Activated CD4-positive, alpha-beta T cell treated with anti-CD3 and anti-CD28 coated beads, Interleukin-2, amount 50 U/mL, for 16 hours (primary cell): ENCODE measurements at places on chromosomes 1 and 21.
A peak's percentile ranks its signal among the peaks of the same experiment; 100 is the strongest.

- DNase-seq: no peak
Observed at GRCh38 chr1:1955621-1956094, 36.6 kb upstream of the TMEM52 start.

- DNase-seq: no peak
Observed at GRCh38 chr1:44576456-44577150, 97.7 kb downstream of the TMEM53 start.

- no peak for DNase-seq
Observed at GRCh38 chr1:197557302-197557701, 218.0 kb downstream of the DENND1B start.

DNA sequence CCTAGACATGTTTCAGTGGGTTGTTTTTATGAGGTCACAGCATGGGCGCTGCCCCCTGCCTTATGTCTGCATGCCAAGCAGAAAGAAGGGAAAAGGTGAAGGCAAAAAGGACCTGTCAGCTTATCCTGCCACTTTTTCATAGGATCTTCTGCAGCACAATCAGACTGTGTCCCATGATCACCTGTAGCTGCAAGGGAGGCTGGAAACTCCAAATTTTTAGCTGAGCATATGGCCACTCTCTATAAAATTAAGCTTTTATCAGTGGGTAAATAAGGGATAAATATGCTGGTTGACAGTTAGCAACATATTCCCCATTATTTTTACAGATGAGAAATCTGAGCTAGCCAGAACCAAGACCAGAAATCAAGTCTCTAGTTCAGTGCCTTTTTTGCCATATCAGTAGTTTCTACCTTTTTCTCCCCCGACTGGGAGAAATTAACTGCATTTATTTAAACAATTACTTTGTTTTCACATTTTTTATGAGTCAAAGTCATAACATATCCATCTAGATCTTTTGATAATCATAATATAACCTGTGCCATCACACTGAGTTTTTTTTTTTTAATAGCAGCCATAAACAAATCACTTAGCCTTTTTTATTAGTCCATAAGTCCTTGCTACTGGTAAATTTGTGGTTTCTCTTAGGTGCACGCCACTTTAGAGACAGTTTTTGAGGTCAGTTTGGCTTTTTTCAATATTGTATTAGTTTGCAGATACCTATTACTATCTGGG lies 307.0 kb downstream of the NFIA start:
- no peak for DNase-seq

- DNase-seq: no peak
Observed at GRCh38 chr21:16264319-16264718, 534.5 kb downstream of the USP25 start.

DNA sequence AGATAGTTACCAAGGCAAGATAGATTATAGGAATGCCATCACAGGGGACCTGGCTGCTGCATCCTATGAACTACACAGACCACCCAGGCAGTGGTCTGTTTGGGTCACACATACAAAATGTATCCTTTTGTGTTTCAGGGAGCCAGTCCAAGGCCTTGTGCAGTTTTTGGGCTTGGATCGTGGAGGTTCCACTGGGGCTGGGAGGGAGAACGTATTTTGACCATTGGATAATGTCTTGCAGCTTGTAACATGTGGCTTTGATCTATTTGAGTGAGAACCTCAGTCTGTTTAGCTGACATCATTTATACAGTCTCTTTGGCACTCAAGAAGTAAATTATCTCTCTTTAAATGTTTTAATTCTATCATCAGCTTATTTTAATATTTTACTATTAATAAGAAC lies 147.3 kb downstream of the DUSP10 start:
- DNase-seq: no peak

DNA sequence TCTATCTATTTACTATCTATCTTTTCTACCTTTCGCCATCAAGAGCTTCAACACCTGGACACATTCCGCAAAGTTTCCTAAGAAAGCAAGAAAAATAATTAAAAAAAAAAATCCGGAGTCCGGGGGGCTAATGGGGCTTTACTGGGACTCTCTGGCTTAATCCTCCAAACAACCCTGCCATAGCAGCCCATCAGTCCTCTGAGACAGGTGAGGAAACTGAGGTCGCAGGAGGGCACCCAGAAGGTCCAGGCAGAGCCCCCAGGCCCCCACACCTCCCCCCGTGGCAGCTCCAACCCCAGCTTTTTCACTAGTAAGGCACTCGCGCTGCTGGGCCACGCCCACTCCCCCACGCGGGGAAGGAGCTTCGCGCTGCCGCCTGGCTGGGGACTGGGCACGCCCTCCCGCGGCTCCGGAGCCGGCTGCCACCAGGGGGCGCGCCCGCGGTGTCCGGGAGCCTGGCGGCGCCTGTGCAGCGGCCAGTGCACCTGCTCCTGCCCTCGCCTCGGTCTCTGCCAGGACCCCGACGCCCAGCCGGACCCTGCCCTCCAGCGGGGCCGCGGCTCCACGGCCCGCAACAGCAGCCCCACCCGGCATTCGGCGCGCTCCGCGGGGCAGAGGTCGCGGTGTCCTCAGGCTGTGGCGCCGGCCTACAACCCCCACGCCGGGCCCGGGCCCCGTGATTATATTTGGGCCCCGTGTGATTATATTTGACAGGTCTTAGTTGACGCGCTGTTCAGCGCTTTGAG lies 54.1 kb upstream of the SAMD11 start:
- peak; percentile 73 for DNase-seq

- DNase-seq: no peak
Observed at GRCh38 chr1:172723251-172723650, 64.3 kb downstream of the FASLG start.
